ENCODE measurements at places on chromosomes 11 and 22.

DNA sequence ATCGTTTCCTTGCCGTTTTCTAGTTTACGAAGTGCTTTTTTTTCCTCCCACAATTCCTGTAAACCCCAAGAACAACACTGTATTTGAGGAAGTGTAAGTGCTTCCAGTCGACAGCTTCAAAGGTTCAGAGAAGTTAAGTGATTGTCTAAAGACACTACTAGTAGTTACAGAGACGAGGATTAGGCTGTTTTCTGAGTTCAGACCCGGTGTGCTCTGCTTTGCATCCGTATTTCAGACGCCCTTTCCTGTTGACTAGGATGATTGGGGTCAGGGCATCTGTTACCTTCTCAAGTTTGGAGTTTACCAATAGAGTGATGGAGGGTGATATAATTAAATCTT, 430 bp downstream of the CLP1 start:
- DNase-seq = no peak

DNA sequence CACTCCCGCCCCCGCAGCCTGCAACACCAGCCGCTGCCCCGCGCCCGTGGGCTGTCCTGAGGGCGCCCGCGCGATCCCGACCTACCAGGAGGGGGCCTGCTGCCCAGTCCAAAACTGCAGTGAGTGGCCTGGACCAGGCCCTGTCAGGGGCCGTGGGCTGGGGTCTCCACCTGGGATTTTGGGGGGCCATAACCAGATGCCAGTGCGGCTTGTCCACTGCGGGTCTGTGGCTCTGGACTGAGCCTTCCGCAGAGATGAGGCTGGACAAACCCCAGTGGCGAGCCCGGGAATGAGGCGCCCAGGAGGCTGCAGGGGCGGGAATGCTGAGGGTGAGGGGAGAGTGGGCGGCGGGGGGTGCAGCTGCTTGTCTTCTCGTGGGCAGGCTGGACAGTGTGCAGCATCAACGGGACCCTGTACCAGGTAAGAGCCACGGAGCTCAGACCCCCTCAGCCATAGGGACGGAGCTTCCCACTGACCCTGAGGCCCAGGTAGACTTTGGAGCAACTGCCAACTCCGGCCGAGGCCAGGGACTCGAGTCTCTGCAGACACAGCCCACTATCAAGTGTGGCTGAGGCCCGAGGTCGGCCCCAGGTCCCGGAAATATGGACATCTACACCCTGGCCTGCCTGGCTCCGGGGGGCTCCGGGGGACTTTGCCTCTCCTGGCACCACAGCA, 24.8 kb upstream of the MUC5B start:
- DNase-seq = no peak

GRCh38 chr11:111635706-111636045, 33.4 kb downstream of the SIK2 start:
- peak; percentile 28 for DNase-seq

DNA sequence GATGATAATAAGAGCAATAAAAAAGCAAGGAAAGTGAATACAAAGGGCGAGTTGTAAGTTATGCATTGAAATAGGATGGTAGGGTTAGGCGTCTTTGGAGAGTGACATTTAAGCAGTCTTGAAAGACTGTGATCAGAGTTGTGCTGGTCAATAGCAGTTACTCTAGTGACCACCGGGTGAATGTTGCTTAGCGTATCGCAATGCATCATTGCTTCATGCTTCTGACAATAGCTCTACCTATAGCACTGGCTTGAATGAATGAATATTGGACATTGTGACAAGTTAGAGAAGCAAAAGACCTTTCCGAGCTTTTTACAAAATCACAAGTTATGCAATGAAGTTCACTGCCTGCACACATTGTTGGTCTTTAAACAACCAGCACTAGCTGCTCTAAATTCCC, 7.7 kb upstream of the OR8B12 start:
- no peak for DNase-seq

- no peak for DNase-seq
Measured at GRCh38 chr22:29074276-29074772, 1.5 kb downstream of the KREMEN1 start.

DNA sequence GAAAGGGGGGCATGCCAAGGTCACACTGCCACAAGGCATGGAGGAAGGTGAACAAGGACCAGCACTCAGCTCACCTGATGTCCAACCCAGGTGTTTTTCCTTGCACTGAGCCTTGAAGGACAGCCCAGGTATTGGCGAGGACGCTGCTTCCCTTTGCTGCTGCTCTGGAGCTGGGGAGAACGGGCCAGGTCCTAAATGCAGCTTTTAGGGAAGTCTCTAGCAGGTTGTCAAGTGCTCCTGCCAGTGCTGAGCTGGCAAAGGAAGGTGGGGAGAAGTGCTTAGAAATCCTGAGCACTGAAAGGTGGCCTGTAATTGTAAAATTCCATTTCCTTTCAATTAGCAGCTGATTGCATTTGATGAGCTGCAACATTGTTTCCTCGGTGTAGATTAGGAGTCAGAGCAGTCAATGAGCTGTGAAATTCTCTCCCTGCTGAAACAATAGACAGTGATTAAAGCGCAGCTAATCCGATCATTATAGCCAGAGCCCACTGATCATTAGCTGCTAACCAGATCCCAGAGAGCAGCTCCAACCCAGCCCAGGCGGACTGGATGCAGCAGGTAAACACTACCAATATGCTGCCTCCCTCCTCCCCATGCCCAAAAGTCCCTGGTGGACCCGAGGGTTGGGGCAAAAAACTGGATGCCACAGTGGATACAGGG, 507.6 kb downstream of the INSC start:
- DNase-seq = peak; percentile 42
